ENCODE measurements at places on chromosomes 6 and 20. TPM values are rescaled to one million over a fixed set of nuclear protein-coding genes. Genes with fewer than 3 reads are reported as not detected.

TPD52L1 gene
- total RNA-seq: not detected

APOM gene
- total RNA-seq: 4.2 TPM

HLA-DQB2 gene
- 2.2 TPM for total RNA-seq

NOTCH4 gene
- 0.47 TPM for total RNA-seq

DNA sequence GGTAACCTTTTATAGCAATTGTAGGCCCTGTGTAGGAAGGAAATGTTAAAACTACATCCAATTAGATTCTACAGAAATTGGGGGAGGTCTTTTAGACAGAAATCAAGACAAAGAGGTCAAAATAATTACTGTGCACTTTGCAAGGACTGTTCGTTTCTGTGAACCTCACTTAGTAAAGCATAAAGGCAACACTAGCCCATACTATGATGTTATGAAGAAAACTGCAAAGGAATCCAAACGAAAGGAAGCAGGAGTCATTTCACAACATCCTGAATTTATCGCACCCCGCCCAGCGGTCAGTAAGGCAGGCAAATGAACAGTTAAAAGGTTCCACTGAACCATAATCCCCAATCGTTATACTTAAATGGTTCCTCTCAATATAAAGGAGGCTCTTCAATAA is 429.5 kb upstream of the ARID1B start:
- DNase-seq: no peak
- H3K27ac ChIP-seq: no peak overlapping the region
- H3K4me1 ChIP-seq: no peaks in the 10 kb centered on the region
- no peaks in the 10 kb centered on the region for H3K27me3 ChIP-seq

DNA sequence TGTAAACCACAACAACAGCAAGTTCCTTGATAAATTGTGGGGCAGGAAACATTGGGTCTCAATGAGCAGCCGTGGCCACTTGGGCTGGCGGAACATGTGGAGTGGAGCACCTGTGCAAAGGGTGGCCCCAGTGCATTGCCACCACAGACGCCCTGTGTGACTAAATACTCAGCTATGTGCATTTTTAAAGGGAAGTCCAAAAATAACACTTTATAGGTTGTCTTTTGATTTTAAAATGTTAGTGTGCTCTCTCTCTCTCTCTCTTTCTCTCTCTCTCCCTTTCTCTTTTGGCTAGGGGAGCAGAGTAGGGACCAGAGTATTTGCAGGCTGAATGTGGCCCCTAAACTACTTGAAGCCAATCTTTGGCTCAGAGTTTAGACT is 236.3 kb downstream of the BCAS1 start:
- no peak overlapping the region for H3K4me3 ChIP-seq
- no peak overlapping the region for H3K27ac ChIP-seq
- H3K36me3 ChIP-seq: no peaks in the 10 kb centered on the region
- no peak for DNase-seq
- H3K4me1 ChIP-seq: peaks cover 54% of the 10 kb centered on the region

DNA sequence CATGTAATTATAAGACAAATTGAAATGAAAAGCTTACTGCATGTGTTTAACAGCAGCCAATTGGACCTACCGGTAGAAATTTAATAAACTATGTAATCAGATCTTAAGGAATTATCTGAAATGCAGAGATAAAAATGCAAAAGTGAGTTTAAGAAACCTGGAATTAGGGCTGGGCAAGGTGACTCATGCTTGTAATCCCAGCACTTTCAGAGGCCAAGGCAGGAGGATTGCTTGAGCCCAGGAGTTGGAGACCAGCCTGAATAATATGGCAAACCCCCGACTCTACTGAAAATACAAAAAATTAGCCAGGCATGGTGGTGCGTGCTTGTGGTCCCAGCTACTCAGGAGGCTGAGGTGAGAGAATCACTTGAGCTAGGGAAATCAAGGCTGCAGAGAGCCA is 74.1 kb downstream of the HFE start:
- peaks cover 67% of the 10 kb centered on the region for H3K4me1 ChIP-seq
- H3K27ac ChIP-seq: no peak overlapping the region
- no peak overlapping the region for H3K4me3 ChIP-seq
- no peaks in the 10 kb centered on the region for H3K27me3 ChIP-seq
- H3K36me3 ChIP-seq: no peaks in the 10 kb centered on the region

- no peak overlapping the region for H3K4me3 ChIP-seq
- H3K27me3 ChIP-seq: no peaks in the 10 kb centered on the region
- H3K36me3 ChIP-seq: no peaks in the 10 kb centered on the region
- H3K27ac ChIP-seq: no peak overlapping the region
These were observed 292.0 kb downstream of the CDH26 start for GRCh38 chr20:60250251-60250650.

GRCh38 chr6:145813285-145814034 is 1.1 kb downstream of the FBXO30 start:
- H3K36me3 ChIP-seq: no peaks in the 10 kb centered on the region
- peak overlapping the region; percentile 91 for H3K4me3 ChIP-seq
- DNase-seq: no peak
- H3K27ac ChIP-seq: no peak overlapping the region
- peaks cover 19% of the 10 kb centered on the region for H3K4me1 ChIP-seq

- peaks cover 19% of the 10 kb centered on the region for H3K4me1 ChIP-seq
- DNase-seq: peak; percentile 51
- H3K27ac ChIP-seq: peak overlapping the region; percentile 67
- no peaks in the 10 kb centered on the region for H3K27me3 ChIP-seq
These were observed 757 bp upstream of the SAMD3 start for GRCh38 chr6:130223508-130223907.

DNA sequence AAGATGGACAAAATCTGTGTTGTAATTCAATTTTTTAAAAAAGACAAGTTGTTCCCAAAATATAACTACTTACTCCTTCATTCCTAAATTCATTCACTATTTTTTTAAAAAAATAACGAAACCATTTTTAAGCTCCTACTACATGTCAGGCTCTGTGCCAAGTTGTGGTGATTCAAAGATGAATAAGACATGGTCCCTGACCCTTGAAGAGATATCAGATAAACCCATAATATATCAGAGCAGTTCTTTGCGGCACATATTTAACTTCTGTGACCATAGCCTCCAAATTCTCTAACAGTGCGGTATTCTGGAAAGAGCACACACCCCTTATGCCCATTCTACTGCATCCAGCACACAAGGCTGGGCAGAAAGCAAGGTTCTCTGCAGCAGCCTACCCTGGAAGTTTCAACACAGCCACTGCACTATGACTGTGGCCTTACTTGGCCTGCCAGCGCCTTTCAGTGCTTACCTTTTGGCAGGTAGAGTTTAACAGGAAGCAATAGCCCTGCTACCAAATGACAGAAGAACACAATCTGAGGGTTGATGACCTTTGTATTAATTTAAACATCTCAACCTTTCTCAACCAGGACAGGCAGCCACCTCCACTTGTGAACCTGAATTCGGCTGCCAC is 406.5 kb downstream of the BTBD9 start:
- DNase-seq: no peak
- no peak overlapping the region for H3K27ac ChIP-seq
- no peaks in the 10 kb centered on the region for H3K27me3 ChIP-seq
- H3K4me1 ChIP-seq: no peaks in the 10 kb centered on the region

GRCh38 chr6:43831191-43831590 is 61.2 kb downstream of the VEGFA start:
- H3K4me1 ChIP-seq: no peaks in the 10 kb centered on the region
- H3K36me3 ChIP-seq: no peaks in the 10 kb centered on the region
- DNase-seq: no peak
- H3K27me3 ChIP-seq: no peaks in the 10 kb centered on the region
- H3K4me3 ChIP-seq: no peak overlapping the region
- no peak overlapping the region for H3K27ac ChIP-seq

DNA sequence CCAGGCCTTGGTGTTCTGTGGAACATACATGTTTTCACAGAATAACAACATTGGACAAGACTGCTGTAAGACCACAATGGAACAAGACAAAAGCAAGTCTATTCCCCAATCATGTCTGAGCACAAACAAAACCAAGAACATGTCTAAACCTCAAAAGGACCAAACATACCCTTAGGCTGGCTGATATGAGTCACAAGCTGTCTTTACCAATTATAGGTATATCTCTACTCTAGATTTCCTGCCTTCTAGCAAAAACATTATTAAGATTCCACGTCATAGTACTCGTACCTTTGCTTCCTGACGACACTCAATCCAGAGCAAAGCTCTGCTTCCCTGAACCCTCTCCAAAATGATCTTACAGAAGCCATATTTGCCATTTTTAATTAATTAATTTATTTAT is 15.4 kb upstream of the L3MBTL1 start:
- H3K4me1 ChIP-seq: no peaks in the 10 kb centered on the region
- DNase-seq: no peak
- no peaks in the 10 kb centered on the region for H3K27me3 ChIP-seq
- H3K4me3 ChIP-seq: no peak overlapping the region

GRCh38 chr6:126824226-126824625 is 294.2 kb upstream of the RSPO3 start:
- H3K4me1 ChIP-seq: no peaks in the 10 kb centered on the region
- H3K27ac ChIP-seq: no peak overlapping the region
- H3K36me3 ChIP-seq: no peaks in the 10 kb centered on the region
- DNase-seq: no peak

- no peak overlapping the region for H3K27ac ChIP-seq
- no peaks in the 10 kb centered on the region for H3K4me1 ChIP-seq
- H3K4me3 ChIP-seq: no peak overlapping the region
- H3K36me3 ChIP-seq: no peaks in the 10 kb centered on the region
These were observed 97.9 kb downstream of the SULF2 start for GRCh38 chr20:47687095-47687987.
